Effector CD4-positive, alpha-beta T cell (primary cell): ENCODE measurements at places on chromosomes 6 and 20.
A peak's percentile ranks its signal among the peaks of the same experiment; 100 is the strongest.

GRCh38 chr6:160161647-160161986 is 40.0 kb downstream of the SLC22A1 start:
- DNase-seq: no peak

- no peak for DNase-seq
Observed at GRCh38 chr20:2171266-2171790, 69.7 kb downstream of the STK35 start.

DNA sequence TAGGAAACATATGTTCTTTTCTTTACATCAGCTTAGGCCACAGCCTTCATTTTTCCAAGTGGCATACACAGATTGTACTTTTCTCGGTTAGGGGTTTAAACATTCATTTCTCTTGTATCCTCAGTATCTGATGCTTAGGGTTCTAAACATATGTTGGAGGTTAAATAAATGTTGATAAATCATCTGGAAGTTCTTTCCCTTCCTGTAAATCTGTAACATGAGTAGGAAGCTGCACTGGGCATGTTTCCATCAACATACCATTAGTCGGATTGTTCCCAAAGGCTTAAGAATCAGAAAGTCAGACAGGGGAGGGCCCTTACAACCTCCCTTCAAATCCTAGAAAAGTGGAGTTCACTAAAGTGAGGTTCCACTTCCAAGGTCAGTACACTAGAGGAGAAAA is 54.8 kb upstream of the BCLAF1 start:
- no peak for DNase-seq

- peak; percentile 92 for DNase-seq
Observed at GRCh38 chr6:136249811-136250685, at the start of gene MTFR2. Gene MTFR2 (minus strand): TSS chr6:136250311. CDS start chr6:136249099, 1,212 bp downstream.

DNA sequence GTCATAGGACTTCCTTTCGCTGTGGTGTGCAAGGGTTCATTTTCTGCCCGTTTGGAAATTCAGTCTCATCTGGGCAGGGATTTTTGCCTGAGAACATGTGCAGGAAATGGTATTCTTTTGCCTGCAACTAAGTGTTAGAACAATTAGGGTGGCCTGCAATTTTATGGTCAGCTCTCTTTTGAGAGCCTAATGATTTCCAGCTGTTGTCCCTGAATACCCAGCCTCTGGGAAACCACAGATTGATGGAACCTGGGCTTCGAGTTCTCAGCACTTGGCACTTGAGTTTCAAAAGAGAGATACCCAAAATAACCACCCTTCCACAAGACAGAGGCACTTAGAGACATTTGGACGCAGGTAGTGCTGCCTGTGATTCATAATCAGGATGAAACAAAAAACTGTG is 217.2 kb upstream of the FOXA2 start:
- no peak for DNase-seq

DNA sequence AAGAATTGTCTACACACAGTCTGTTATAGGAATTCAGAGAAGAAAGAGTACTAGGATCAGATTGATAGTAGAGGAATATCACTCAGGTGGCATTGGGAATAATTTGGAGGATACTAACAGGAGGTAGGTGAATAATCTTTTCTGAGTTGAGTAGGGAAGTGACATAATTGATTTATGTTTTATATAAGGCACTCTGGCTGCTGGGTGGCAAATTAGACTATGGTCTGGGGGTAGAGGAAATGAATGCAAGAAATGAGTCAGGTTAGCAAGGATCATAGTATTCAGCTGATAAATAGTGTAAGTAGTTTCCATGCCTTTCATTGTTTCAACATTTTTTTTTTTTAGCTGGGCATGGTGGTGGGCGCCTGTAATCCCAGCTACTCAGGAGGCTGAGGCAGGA is 113.3 kb downstream of the CDKAL1 start:
- no peak for DNase-seq

- DNase-seq: no peak
Observed at GRCh38 chr6:3272911-3273547, 14.3 kb downstream of the PSMG4 start.

DNA sequence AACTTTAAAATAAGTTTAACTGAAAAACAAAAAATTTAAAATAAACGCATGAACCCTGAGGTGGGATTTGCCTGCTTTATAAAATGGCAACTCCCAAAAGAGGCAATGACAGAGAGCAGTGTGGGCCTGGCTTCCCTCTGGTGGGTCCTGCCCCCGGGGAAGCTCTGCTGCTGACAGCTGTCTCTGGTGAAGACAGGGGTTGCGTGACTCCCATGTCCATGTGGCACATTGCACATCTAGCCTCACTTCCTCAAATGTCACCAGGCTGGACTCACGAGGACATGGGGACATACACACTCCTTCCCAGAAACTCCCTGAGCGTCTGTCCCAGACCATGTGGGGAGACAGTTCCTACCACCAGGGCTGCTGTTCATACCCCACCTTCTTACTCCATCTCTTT is 66.2 kb downstream of the ABHD12 start:
- no peak for DNase-seq

DNA sequence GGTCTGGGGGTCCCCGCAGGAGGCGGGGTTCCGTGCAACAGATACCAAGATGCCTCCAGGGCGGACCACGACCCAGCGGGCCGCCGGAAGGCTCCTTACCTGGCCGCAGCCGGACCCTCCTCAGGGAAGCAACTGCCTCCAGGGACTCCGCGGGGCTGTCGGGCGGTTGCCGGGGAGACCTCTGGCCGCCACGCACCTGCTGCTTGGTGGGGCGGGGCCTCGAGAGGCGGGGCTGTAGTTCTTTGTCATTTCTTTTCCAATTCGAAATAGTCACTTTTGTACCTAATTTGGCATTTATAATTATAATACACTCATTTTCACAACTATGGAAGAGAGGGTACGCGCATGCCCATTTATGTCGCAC is 647 bp downstream of the AK9 start:
- DNase-seq: peak; percentile 50
